ENCODE measurements at places on chromosomes 1 and 21. TPM values are rescaled to one million over a fixed set of nuclear protein-coding genes. Genes with fewer than 3 reads are reported as not detected.

Gene ACKR1
- 17.5 TPM for total RNA-seq

Gene HES3
- not detected for total RNA-seq

- no peak for DNase-seq
Measured at GRCh38 chr21:46110499-46111192, 12.7 kb downstream of the COL6A2 start.

DNA sequence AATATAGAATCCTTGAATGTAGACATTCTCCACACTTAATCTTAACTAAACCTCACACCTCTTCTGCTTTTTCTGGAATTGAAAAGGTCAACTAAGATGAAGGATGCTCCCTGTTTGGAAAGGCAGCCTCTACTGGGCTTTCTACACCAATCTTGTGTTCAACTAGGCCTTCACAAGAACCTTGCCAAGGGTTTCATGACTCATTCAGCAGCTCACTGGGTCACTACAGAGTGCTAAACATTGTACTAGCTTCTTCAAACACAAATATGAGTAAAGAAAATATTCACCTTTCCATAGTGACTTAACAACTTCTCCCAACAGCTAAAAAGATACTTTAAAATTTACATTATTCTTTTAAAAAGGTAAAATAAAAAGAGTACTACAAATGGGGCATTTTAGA is 135.3 kb upstream of the PRMT6 start:
- no peak for DNase-seq

GRCh38 chr1:40023379-40023944 is 17.1 kb upstream of the CAP1 start:
- no peak for DNase-seq

Measured in body of pancreas (tissue), 4 donors.